ENCODE measurements at places on chromosomes 5 and 9.

GRCh38 chr9:87338088-87338989 is 159.3 kb upstream of the DAPK1 start:
- DNase-seq: no peak

GRCh38 chr9:105554042-105554441 is 3.9 kb upstream of the FKTN start:
- DNase-seq: no peak

DNA sequence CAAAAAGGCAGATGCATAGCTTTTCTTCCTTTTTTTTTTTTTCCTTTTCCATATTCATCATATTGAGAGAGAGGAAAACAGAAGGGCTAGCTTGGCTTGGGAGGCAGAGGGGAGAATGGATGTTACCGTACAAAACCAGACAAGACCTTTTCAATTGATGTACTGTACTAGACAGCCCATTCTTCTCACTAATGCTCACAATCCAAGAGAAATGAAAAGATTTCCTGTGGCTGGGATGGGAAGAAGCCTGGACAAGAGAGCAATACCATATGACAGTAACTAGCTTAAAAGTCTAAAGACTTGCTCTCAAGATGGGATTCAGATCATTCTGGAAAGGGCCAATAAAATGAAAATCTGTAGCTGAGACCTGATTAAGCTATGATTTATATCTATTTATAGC is 3.4 kb downstream of the CEMIP2 start:
- no peak for DNase-seq

GRCh38 chr5:180463916-180464602 is 30.1 kb upstream of the CNOT6 start:
- DNase-seq: no peak
